ENCODE measurements at places on chromosomes 1 and 21. TPM values are rescaled to one million over a fixed set of nuclear protein-coding genes. Genes with fewer than 3 reads are reported as not detected.

- DNase-seq, result no peak
Measured at GRCh38 chr1:47855230-47855629, 142.0 kb downstream of the TRABD2B start.

The CELF3 gene
- total RNA-seq, result 0.07 TPM

DNA sequence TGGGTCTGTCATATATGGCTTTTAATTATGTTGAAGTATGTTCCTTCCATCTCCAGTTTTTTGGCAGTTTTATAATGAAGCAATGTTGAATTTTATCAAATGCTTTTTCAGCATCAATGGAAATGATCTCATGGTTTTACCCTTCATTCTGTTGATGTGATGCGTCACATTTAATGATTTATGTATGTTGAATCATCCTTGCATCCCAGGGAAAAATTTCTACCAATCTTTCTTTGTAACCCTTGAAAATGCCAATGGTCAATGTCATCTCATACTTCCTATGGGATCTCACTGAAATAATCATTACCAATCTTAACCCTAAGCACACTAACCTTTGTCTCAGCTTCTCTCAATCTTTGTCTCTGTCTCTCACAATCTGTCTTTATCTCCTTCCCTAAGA, 1004.0 kb downstream of the KCNT2 start:
- no peak for DNase-seq

The SETDB1 gene
- 67.9 TPM for total RNA-seq

DNA sequence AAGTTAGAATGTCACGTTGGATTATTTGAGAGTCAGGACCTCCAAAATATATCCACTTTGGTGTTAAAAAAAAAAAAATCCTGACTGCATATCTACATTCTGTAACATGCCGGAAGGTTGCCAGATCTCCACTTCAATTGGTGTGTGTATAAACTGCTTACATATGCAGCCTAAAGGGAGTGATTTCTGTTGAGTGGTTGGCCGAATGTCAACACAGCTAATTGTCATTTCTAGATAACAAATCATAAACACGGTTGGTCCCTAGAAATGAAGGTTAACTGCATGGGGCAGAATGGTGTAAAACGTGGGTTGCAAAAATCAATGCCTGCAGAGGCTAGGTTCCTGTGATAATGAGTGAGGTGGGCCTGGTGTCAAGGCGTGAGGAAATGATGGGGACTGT, 15.0 kb upstream of the ROR1 start:
- no peak for DNase-seq
